ENCODE measurements at places on chromosomes 3 and 15. TPM values are rescaled to one million over a fixed set of nuclear protein-coding genes. Genes with fewer than 3 reads are reported as not detected.
A peak's percentile ranks its signal among the peaks of the same experiment; 100 is the strongest.

DNA sequence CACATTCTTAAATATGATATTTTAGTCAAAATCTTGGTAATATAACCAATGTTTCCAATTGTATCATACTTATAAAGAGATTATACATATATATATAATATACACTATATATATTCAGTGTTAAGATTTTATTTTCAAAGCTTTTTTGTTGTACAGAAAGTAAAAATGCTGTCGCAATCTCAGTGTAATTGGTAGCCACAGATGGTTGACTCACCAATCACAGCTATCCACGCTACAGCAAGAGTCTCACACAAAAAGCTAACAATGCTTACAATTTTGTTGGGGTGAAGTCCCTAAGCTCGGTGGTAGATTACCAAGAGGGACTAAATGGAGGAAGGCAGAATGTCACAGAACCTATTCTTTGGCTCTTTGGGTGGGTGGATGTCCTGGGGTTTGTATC lies 16.9 kb upstream of the CFAP161 start:
- no peak for DNase-seq

GRCh38 chr3:174495928-174496327 lies 363.2 kb upstream of the NAALADL2 start:
- no peak for DNase-seq

- DNase-seq, result no peak
These were observed 37.6 kb upstream of the TRIM71 start for GRCh38 chr3:32780071-32780734.

GRCh38 chr3:11547498-11547897 lies 96.2 kb downstream of the VGLL4 start:
- DNase-seq, result no peak

Gene MAGEL2
- not detected for total RNA-seq

Gene CIAO2A
- total RNA-seq, result 77.7 TPM

Gene CIDEC
- total RNA-seq, result not detected

GRCh38 chr15:53591041-53591440 lies 168.4 kb downstream of the WDR72 start:
- DNase-seq, result no peak

Gene SLC25A20
- 35.2 TPM for total RNA-seq

Gene SPINT1
- 2.9 TPM for total RNA-seq

Gene CHDH
- 0.79 TPM for total RNA-seq

GRCh38 chr15:75090388-75090734 lies 67.0 kb downstream of the PPCDC start:
- no peak for DNase-seq

Gene CPLX3
- 0.19 TPM for total RNA-seq

DNA sequence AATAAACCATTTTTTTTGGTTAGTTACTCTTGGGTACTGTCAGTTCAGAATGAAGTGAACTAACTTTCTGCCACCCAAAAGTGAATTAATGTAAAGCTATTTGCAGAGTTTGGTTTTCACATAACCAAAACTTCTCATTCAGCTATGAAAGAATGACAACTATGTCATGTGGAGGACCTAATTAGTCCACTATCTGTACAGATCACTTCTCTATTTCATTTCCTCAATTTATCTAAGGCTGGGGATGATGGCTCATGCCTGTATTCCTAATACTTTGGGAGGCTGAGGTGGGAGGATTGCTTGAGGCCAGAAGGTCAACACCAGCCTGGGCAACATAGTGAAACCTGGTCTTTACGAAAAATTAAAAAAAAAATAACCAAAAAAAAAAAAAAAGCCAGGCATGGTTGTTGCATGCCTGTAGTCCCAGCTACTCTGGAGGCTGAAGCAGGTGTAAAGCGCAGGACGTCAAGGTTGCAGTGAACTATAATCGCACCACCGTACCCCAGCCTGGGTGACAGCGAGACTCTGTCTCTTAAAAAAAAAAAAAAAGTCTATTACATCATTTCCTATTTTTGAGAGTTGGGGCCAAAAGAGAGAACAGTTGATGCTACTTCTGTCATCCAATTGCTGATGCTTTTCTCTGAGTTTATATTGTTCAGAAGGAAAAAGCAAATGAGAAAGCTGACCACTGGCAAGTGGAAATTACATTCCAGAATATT lies 8.7 kb downstream of the HYPK start:
- no peak for DNase-seq

- DNase-seq, result peak; percentile 14
These were observed at the start of gene UTS2B for GRCh38 chr3:191329654-191330529. UTS2B (minus strand) TSS chr3:191330526; CDS start chr3:191282189, 48,337 bp downstream.

DNA sequence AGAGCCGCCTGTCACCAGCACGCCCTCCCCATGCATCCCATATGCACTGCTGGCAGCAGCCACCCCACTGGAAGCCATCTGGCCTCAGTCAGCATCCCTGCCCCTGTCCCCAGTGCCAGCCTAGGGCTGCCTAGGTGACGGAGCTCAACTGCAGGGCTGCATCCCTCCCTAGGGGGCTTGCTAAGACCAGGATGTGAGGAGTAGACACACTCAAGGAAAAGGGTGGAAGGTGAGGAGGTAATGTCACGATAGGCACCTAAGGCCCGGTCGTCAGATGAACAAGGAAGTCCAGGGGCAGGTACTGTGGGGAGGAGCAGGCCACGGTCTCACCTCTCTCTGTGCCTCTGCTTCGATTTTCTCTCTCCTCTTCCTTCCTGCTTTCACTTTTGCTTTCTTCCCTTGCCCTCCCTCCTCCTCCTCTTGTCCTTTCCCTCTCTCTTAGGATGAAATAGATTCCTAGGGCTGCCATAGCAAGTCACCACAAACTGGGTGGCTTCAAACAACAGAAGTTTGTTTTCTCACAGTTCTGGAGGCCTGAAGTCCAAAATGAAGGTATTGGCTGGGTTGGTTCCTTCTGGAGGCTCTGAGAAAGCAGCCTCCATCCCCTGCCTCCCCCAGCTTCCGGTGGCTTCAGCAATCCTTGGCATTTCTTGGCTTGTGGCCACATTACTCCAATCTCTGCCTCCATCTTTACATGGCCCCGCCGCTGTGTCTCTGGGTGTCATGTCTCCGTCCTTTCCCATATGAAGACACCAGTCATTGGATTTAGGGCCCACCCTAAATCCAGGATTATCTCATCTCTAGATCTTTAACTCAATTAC lies 298.3 kb downstream of the SHQ1 start:
- peak; percentile 39 for DNase-seq

- no peak for DNase-seq
These were observed 5.7 kb upstream of the CSPG4 start for GRCh38 chr15:75718328-75718727.

- DNase-seq, result peak; percentile 19
These were observed 17.4 kb downstream of the FILIP1L start for GRCh38 chr3:100096866-100097265.

Gene PEX11A
- total RNA-seq, result 1.7 TPM

DNA sequence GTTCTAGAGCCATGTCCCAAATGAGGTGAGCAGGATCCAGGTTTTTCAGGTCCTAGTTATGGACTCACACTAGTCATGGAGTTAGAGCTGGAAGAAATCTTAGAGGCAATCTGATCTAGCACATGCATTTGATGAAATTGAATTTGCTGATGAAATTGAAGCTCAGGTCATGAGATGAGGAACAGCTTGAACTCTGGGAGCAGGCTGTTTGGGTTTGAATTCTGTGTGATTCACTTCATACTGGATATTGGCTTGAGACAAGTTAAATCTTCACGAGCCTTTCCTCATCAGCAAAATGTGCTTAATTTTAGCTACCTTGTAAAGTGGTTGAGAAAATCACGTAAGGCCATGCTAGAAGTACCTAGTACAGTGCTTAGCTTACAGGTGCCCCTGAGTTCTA lies 33.5 kb upstream of the PARL start:
- no peak for DNase-seq

- DNase-seq, result peak; percentile 63
These were observed 8.8 kb downstream of the RPL39L start for GRCh38 chr3:187130346-187131066.

GRCh38 chr3:36677331-36678007 lies 86.9 kb downstream of the DCLK3 start:
- no peak for DNase-seq

Gene BFSP2
- total RNA-seq, result 0.33 TPM

DNA sequence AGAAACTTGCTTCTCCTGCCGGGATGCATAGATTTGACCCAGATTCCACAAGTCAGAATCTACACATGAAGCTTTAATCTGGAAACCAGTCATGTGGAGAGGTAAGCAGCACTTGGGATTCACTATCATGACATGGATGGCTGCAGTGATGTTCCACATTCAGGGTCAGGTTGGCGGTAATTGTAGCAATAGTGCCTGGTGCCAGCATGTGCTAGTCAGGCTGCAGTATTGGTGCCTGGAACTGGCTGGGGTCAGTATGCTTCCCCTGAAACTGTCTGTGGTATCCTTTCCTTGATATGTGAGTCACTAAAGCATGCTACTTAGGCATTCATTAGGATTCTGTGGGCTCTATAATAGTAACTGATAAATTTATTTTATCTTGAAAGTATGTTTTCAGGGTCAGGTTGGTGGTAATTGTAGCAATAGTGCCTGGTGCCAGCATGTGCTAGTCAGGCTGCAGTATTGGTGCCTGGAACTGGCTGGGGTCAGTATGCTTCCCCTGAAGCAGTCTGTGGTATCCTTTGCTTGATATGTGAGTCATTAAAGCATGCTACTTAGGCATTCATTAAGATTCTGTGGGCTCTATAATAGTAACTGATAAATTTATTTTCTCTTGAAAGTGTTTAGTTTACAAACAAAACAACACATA lies 1439.2 kb downstream of the ZPLD1 start:
- DNase-seq, result no peak

- DNase-seq, result no peak
These were observed 28.3 kb upstream of the AP3B2 start for GRCh38 chr15:82737975-82738374.

- no peak for DNase-seq
These were observed 55.3 kb upstream of the VGLL4 start for GRCh38 chr3:11699083-11699427.

- DNase-seq, result no peak
These were observed 343.9 kb upstream of the SUCLG2 start for GRCh38 chr3:67998281-67998680.

GRCh38 chr3:183818041-183818620 lies 7.2 kb downstream of the MAP6D1 start:
- no peak for DNase-seq

Gene GPR149
- total RNA-seq, result not detected

GRCh38 chr15:58830556-58830955 lies 59.5 kb downstream of the MINDY2 start:
- DNase-seq, result no peak

GRCh38 chr3:15120986-15121385 lies 22.0 kb upstream of the RBSN start:
- no peak for DNase-seq

- DNase-seq, result no peak
These were observed 61.7 kb downstream of the FAM227B start for GRCh38 chr15:49558929-49559328.

DNA sequence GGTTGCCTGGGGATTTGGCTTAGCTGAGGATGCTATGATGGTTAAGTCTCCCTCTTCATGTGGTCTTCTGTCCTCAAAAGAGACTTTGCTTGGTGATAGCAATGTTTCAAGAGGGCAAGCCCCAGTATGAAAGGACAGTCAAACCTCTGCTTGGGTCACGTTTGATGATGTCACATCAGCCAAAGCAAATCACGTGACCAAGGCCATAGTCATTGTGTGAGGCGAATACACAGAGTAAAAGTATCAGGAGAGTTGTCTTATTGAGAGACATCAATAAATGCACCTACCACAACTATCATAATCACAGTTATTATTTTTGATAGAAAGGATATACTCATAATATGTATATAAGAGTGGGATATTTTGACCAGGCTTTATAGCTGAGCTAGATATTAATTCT lies 243.0 kb downstream of the EPHA6 start:
- no peak for DNase-seq

DNA sequence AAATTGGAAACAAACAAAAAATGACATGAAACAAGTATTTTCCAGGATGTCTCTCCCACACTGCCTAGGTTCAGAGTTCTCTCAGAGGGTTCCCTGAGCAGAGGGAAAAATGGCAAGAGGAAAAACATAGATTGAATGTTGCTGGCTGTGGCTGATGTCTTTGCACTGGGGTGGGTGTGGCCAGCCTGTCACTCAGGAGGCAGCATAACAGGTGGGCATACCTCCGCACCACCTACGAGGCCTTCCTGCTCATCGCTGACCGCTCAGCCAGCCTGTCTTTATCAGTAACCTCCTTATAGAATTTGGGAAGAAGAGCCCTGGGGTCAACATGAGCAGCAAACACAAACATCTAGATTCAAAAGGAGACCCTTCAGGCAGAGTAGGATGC lies 216.6 kb upstream of the UMPS start:
- DNase-seq, result no peak

DNA sequence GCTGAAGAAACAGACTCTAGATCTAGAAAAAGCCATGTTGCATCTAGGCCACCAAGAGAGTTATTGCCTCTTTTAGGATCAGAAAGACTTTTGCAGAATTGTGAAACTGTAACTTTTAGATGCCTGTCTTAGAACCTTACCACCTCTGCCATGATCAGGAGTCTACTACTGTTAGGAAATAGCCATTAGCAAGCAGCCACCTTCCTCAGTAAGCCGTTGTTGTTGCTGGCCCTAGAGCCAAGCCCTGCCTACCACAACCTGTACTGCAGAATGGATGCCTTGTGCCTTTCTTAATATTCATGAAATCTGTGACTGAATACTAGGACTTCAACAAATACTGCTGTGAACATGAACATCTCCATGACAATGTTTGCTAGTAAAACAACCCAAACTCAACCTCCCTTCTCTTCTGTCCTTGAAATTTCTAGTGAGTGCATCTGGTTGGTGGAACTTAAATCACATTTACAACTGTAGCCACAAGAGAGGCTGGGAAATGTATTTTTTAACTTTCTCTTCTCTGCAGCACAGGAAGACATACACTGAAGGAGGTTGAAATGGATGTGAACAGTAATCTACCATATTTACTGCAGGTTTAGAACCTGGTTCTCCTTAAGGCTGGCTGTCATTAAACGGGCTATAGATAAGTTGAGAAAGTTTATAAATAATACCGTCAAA lies 20.7 kb downstream of the RASA2 start:
- no peak for DNase-seq

- DNase-seq, result no peak
These were observed 35.2 kb downstream of the BDH1 start for GRCh38 chr3:197520311-197521276.
